ENCODE measurements at places on chromosomes 1 and 21. TPM values are rescaled to one million over a fixed set of nuclear protein-coding genes. Genes with fewer than 3 reads are reported as not detected.

GRCh38 chr1:192581131-192581927, 5.8 kb downstream of the RGS1 start:
- H3K27me3 ChIP-seq = no peaks in the 10 kb centered on the region
- H3K4me3 ChIP-seq = no peak overlapping the region
- H3K4me1 ChIP-seq = no peaks in the 10 kb centered on the region
- no peak overlapping the region for H3K27ac ChIP-seq
- no peak for DNase-seq
- H3K36me3 ChIP-seq = no peaks in the 10 kb centered on the region

- peaks cover 74% of the 10 kb centered on the region for H3K4me1 ChIP-seq
- no peaks in the 10 kb centered on the region for H3K27me3 ChIP-seq
- H3K4me3 ChIP-seq = no peak overlapping the region
- H3K36me3 ChIP-seq = peaks cover 27% of the 10 kb centered on the region
- H3K27ac ChIP-seq = peak overlapping the region; percentile 97
These were observed 6.7 kb downstream of the PTTG1IP start for GRCh38 chr21:44866780-44867179.

GRCh38 chr1:176696109-176696508, 233.1 kb downstream of the PAPPA2 start:
- no peak for DNase-seq
- H3K4me3 ChIP-seq = no peak overlapping the region
- no peaks in the 10 kb centered on the region for H3K4me1 ChIP-seq
- no peak overlapping the region for H3K27ac ChIP-seq
- no peaks in the 10 kb centered on the region for H3K36me3 ChIP-seq

DNA sequence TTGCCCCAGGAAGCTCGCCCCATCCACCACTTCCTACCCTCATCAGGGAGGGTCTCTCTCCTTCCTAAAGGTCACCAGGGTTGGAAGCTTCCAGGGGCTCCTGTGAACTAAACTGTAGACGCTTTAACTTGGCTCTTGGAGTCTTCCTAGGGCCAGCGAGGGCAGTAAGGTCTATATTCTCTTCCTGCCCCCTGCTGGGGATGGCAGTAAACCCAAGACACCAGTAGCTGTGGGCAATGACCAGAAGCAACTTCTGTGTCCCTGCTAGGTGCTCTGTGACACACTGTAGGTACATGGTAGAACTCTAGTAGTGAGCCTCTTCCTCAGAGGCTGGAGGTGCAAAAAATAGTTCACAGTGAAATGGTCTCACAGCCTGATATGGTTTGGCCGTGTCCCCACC, 30.0 kb downstream of the KCND3 start:
- DNase-seq = no peak

Gene CELA2B
- not detected for total RNA-seq

Gene MAP3K21
- total RNA-seq = 1.4 TPM

Measured in right atrium auricular region (tissue), 2 donors.